Stimulated activated CD4-positive, alpha-beta T cell treated with anti-CD3 and anti-CD28 coated beads, TNF-alpha, amount 100 ng/mL, for 24 hours (primary cell): ENCODE measurements at places on chromosomes 12 and 14.
A peak's percentile ranks its signal among the peaks of the same experiment; 100 is the strongest.

DNA sequence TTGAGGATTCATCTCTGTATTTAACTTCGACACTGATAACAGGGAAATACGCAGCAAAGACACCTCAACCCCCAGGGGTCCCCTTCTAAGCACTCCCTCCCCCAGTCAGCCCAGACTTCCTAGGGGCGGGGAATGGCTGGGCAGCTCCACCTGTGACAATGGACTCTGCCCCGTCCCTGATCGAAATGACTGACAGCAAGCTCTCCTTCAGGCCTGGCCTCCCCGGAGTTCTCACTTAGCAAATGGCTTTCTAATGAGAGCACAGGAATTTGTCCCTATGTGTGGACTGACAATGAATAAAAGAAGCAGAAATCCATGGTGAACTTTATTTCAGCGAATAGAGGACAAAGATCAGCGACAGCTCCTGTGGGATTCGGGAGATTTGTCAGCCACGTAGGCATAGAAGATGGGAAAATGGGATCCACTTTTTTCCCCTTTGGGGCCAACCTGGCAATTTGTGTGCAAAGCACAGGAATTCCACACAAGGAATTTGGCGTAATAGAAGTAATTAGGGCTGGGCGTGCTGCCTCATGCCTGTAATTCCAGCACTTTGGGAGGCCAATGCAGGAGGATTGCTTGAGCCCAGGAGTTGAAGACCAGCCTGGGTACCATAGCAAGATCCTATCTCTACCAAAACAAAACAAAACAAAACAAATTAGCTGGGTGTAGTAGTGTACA is 63.8 kb downstream of the TNFAIP2 start:
- no peak for DNase-seq

GRCh38 chr14:90111895-90112534 is 50.2 kb downstream of the KCNK13 start:
- no peak for DNase-seq

GRCh38 chr12:109393437-109394345 is 46.0 kb downstream of the MYO1H start:
- DNase-seq: peak; percentile 35

DNA sequence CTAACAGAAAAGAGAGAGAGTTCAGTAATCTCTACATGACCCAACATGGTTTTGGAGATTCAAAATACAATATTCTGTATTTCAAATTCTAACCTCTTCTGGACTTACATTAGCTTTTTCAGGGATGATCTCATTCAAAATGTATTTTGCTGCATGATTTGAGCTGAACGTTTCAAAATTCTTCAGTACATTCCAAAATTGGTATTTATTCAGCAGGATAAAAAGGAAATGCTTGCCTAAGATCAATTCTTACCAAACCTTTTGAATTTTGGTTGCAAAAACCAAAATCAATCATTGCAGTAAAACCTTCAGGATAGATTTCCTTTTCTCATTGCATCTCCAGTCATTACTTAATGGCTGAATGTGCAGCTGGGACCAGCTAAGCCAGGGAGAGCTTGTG is 1761.3 kb upstream of the SEL1L start:
- DNase-seq: no peak

- no peak for DNase-seq
These were observed 29.8 kb downstream of the NCOR2 start for GRCh38 chr12:124537525-124538193.

- no peak for DNase-seq
These were observed 2.9 kb upstream of the HMGA2 start for GRCh38 chr12:65821336-65821735.
